ENCODE measurements at places on chromosomes 2 and 18.

GRCh38 chr2:225598426-225598825 is 198.9 kb downstream of the NYAP2 start:
- no peak for DNase-seq

GRCh38 chr2:159106109-159106508 is 137.7 kb downstream of the TANC1 start:
- no peak for DNase-seq

DNA sequence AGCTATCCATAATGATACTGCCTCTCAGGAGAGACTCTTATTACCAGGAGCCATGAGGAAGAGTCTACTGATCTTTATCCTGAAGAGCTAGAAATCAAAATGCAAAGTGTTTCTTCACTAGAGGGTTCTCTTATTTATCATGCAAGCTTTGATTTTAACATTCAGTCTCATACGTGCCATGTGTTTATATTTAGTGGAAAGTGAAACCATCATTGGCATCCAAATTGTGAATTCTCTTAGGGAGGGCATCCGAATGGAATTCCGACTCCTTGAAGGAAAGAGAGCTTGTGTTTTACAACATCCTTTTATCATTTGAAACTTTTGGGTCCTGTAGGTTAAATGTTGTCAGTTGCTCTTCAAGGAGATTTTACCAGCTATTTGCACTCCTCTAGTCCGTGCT is 170.4 kb upstream of the SESTD1 start:
- no peak for DNase-seq

DNA sequence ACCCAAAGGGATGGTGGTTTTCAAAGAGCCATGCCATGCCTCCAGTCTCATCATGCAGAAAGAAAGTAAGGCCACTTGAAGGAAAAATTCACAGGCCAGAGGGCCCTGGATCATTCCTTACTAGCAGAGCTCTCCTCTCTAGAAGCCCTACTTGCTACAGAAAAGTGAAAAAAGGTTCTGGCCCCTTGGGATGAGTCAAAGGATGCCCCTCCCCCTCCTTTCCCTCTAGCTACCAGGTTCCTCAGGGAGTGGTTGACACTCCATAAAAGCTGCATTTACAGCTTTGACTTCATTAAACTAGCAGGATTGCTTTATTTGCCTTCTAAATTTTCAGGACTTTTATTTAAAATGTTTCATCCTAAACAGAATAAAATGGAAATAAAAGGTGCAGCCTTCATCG is 21.2 kb downstream of the OSR1 start:
- no peak for DNase-seq

DNA sequence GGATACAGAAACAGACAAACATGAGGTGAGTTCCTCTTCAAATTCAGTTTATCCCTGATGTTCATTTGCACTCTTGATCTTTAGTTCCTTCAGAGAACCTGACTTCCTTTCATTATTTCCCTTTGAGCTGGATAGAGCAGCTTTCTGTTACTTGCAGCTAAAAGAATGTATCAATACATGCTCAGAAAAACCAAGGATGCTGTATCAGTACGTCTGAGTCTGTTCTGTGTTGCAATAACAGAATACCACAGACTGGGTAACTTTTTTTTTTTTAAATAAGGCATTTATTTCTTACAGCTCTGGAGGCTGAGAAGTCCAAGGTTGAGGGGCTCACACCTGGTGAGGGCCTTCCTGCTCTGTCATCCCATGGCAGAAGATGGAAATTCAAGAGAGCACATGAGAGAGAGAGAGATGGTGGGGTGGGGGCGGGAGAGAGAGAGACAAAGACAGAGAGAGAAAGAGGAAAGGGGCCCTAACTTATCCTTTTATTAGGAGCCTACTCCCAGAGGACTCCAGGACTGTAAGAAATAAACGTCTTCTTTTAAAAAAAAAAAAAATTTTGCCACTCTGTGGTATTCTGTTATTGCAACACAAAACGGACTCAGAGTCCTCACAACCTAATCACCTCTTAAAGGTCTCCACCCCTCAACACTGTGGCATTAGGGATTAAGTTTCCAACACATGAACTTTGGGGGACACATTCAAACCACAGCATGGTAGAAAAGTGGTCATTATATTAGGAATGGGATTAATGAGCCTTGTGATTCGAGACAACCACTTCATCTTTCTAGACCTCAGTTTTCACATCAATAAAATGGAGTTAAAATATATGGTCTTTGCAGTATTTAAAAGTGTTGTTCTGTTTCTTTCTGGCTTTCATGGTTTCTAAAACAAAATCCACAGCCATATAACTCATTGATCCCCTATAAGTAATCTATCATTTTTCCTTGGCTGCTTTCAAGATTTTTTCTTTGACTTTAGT is 18.4 kb upstream of the SELENOI start:
- DNase-seq: no peak

GRCh38 chr2:38850045-38850444 is 25.7 kb downstream of the DHX57 start:
- no peak for DNase-seq

GRCh38 chr2:98731041-98731893 is at the start of gene MGAT4A:
Gene MGAT4A, minus strand, starts transcription at chr2:98731132. Its CDS starts 4,800 bp downstream, at chr2:98726332.
- peak; percentile 60 for DNase-seq

GRCh38 chr18:46859855-46860254 is 57.5 kb downstream of the PIAS2 start:
- DNase-seq: no peak
